CD4-positive, alpha-beta T cell treated with Interleukin-2 at 100 ng/mL for 4 hours (primary cell): ENCODE measurements at places on chromosomes 2 and 18.

DNA sequence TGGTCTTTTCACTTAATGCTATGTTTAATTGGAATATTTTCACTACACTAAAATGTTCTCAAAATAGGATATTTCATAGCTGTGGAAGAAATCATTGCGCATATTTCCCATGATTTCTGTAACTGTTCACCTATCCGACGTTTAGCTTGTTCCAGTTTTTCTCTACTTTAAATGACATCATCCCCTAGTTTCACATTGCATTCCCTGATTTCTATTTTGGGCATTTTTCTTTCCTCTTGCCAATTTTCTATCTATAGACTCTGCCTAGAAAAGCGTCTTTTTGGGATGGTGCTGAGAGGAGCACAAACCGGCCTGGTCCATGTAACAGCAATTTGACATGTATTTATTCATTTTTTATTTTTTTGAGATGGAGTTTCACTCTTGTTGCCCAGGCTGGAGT is 163.4 kb downstream of the SH3RF3 start:
- no peak for DNase-seq

DNA sequence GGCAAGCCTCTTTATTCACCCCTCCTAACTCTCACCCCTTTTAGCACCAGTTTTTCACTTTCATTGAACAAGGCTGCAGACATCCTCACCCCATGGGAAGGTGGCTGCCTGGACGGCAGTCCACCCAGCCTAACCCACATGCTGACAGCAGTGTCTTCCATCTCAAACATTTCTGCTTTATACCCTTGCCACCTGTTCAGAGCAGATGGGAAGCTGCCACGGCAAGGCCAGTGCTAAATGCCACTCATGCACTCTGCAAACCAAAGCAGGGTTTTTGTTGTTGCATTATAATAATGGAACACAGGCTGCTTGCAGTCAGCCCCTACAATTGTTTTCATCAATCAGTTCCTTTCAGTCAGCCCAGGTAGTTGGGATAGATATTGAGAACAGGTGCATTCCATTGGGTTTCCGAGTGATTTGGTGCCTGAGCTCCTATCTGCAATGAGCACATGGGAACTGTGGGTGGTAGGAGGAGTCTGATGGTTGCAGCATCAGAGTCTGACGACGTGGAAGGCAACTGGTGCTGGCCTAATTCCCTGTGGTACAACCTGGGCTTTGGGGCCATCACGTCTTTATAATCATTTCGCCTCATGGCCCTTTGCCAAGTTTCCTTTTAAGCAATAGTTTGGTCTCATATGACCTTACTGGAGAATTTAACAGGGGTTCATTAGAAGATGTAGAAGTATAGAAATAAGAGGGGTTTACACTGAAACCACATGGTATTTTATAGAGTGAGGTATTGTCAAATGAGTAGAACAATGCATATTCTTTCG is 252.5 kb upstream of the SP5 start:
- DNase-seq, result no peak

DNA sequence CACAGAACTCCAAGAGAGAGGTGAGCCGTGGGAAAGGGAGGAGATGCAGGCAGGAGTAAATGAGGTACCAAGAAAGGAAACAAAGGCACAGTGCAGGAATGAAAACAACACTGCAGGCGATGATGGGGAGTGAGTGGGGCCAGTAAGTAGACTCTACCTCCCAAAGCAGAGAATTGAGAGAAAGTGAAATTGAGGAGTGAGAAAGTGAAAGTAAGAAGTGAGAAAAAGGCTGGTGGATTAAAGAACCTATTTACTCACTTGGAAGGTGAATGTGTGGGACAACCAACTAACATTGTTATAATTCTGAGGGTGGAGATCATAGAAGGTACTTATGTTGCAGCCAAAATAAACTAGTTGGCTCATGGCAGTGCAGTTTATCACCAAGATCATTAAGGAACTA is 193.1 kb upstream of the TMEM200C start:
- DNase-seq, result no peak

GRCh38 chr2:64698668-64699444 is 45.1 kb upstream of the SERTAD2 start:
- peak; percentile 59 for DNase-seq

DNA sequence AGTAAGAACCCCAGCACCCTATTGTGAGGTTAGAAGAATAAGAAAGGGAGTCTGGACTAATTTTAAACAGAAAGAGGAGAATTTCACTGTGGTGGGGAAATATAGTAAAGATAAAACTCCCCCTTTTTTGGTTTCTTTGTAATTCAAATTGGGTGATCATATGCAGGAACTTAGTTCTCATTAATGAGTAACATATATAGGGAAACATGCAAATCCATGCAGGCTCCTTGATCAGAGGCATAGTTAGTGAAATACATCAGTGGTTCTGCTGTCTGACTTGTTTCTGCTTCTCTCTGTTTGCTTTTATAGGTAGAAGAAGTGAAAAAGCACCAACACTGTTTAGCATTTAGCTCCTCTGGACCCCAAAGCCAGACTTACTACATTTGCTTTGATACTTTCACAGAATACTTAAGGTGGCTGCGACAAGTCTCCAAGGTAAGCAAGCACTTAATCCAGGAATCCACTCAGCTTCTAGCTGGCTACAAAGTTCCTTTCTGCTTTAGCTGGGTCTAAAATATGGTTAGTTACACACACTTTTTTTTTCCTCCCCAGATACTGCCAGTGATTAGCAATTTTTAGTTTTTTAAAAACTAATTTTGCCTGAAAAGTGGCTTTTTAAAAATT is 123.2 kb downstream of the PHLPP1 start:
- no peak for DNase-seq

DNA sequence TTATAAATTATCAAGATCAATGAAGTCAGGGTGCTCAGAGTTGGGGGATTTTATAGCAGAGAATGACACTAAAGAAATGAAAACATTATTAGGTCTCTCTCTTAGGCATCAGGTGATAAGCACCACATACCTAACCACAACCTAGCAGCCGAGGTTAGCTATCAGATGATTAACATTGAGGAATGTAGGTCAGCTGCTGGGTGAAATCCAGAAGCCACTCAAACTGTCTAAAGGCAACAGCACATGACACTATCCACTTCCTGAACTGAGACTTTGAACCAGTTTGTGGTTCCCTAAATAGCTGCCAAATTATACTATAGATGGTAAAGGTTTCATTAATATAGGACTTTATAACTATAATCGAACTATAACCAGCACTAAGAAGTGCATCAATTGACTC is 4.7 kb downstream of the EPG5 start:
- DNase-seq, result peak; percentile 76

DNA sequence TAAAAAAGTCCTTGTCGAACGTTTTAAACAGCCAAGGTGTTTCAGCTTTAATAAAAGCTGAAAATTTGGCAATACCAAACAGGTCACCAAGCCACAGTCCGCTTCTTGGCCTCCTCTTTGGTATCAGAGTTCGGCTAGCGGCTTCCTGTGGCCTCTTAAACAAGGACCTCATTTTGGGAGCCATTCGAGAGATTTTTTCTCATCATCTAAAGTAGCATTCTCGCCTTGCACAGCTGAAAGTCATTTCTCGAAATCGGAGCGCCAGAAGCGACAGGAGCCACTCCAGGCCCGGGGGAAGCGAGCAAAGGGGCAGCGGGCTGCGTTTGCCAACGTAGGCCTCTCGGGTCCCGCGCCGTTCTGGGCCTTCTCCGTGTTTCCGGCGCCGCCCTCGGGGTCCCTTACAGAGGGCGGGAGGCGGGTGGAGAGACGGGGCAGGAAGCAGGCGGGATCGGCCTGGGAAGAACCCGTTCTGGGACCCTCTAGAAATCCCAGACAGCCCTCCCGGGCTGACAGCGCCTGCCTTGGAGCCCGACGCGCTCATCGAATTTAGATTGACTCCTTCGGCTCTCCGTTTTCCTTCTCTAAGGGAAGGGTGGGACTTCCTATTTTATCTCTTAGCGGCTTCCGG is 522 bp upstream of the ZNF407 start:
- no peak for DNase-seq

DNA sequence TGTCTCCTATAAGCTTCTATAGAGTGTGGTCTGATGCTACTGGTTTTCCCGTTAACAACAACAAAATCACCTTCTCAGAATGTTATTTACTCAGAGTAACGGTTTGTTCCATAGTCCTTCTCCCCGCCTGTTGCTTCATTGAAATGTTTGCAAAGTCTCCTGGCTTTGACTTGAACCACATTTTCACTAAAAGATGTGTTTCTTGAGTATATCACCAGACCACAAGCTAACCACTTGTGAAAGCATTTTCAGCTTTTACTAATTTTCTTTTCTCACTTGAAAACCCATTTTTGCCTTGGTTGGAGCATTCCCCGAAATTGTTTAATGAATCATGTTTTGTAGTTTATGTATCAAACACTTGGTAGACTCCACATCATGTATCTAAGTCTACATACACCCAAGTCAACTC is 121.2 kb downstream of the DPP4 start:
- DNase-seq, result peak; percentile 85

- no peak for DNase-seq
Measured at GRCh38 chr2:172053486-172053885, 31.8 kb upstream of the DLX1 start.

DNA sequence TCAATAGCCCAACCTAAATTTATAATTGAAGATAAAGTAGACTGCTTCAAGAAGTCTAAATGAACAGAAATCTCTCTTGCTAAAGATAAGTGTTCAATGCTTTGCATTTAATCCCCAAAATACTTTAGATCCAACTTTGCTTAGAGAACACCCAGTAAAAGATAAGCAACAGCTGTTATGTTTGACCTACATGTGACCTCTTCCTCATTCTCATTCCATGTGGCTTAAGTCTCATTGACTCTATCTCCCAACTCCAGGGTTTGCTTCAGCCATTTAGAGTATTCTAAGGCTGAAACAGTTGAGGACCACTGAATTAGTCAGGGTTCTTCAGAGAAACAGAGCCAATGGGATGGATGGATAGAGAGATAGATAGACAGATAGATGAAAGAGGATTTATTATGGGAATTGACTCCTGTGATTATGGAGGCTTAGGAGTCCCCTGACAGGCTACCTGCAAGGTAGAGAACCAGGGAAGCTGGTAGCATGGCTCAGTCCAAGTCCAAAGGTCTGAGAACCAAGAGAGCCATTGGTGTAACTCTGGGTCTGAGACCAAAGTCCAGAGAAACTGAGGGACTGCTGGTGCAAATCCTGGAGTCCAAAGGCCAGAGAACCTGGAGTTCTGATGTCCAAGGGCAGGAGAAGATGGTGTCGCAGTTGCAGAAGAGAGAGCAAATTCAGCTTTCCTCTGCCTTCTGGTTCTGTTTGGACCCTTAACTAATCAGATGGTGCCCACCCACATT is 32.1 kb downstream of the CRYGD start:
- no peak for DNase-seq

DNA sequence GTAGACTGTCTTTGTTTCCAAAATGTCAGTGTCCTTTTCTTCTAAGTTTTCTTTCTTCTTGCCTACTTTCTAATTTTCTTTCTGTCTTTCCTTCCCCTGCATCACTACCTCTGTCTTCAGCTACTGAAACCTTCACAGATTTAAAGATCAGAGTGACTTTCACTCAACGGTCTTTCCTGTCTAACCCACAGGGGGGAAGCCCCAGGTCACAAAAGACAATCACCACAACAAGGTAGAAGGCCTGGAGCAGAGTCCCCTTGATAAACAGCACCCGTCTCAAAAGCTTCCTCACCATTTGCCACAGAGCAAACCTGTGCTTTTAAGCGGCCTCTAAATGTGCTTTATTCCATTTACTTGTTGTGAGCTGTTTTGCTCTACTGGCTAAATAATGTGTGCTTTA is 665.4 kb downstream of the BCL11A start:
- DNase-seq, result peak; percentile 48

GRCh38 chr2:140814141-140814540 is 1316.7 kb downstream of the LRP1B start:
- no peak for DNase-seq

GRCh38 chr2:172947461-172948153 is 128.0 kb upstream of the MAP3K20 start:
- no peak for DNase-seq

- peak; percentile 35 for DNase-seq
Measured at GRCh38 chr18:23487738-23488570, 15.4 kb upstream of the RMC1 start.

GRCh38 chr18:29430416-29430815 is 1253.5 kb upstream of the CDH2 start:
- DNase-seq, result no peak

- no peak for DNase-seq
Measured at GRCh38 chr2:180739070-180739469, 241.3 kb upstream of the UBE2E3 start.

GRCh38 chr18:8780227-8780626 is 74.9 kb downstream of the MTCL1 start:
- DNase-seq, result no peak

- no peak for DNase-seq
Measured at GRCh38 chr2:26854283-26854827, 6.4 kb downstream of the DPYSL5 start.

DNA sequence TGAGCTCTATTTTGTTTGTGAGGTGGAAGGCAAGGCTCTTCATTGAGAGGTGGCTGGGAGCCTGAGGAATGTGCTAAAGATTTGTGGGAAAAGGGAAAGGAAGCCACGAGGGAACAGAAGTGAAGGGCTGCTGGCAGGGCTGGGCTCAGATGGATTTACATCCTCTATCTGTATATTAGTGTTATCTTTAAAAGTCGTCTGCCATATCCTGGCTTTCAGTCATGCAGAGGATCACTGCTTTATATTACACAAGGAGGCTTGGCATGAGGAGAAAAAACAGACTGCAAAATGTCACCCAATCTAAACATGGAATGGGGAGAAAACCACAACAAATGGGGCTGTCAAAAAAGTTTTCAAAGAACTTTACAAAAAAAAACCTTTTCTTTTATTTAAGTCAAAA is 434.4 kb downstream of the HRH4 start:
- no peak for DNase-seq

- no peak for DNase-seq
Measured at GRCh38 chr2:43008388-43008787, 216.0 kb upstream of the HAAO start.
